ENCODE measurements at places on chromosomes 16 and 17. TPM values are rescaled to one million over a fixed set of nuclear protein-coding genes. Genes with fewer than 3 reads are reported as not detected.

DNA sequence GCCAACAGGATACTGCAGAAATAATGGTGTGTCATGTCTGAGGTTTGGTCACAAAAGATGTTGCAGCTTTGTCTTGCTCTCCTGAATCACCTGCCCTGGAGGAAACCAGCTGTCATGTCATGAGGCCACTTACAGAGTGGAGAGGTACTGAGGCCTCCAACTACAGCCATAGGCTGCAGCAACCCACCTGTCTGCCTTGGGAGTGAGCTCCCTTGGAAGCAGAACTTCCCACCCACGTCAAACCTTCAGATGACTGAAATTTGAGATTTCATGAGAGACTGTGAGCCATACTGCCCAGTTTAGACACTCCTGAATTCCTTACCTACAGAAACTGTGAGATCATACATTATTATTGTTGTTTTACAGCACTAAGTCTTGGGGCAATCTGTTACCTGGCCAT is 475.9 kb downstream of the HS3ST3B1 start:
- H3K4me1 ChIP-seq: no peaks in the 10 kb centered on the region
- no peak overlapping the region for H3K27ac ChIP-seq
- H3K27me3 ChIP-seq: no peaks in the 10 kb centered on the region

- H3K27me3 ChIP-seq: no peaks in the 10 kb centered on the region
- no peak for DNase-seq
- H3K4me3 ChIP-seq: no peak overlapping the region
- H3K36me3 ChIP-seq: no peaks in the 10 kb centered on the region
- peaks cover 4% of the 10 kb centered on the region for H3K4me1 ChIP-seq
- no peak overlapping the region for H3K27ac ChIP-seq
Observed at GRCh38 chr16:88956546-88957432, 20.2 kb downstream of the CBFA2T3 start.

DNA sequence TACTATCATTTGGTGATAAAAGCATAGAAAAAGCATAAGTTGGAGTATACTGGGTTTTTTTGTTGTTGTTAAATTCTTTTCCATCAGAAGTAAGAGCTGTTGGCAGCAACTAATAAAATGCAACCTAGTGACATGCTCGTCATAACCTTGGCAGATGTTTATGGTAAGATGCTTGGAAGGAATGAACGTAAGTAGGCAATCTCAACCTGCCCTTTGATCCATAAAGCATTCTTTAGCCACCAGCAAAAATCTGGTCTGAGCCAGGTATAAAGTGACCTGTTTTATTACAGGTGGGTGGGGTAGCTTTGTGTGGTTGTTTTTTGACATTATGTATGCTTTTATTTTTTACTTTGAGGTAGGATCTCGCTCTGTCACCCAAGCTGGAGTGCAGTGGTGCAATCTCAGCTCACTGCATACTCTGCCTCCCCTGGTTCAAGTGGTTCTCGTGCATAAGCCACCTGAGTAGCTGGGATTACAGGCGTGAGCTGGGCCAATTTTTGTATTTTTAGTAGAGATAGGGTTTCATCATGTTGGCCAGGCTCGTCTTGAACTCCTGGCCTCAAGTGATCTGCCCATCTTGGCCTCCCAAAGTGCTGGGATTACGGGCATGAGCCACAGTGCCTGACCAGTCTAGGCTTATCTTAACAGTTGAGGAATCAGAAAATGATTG is 22.0 kb downstream of the WSB1 start:
- H3K27ac ChIP-seq: peak overlapping the region; percentile 84
- H3K4me1 ChIP-seq: peaks cover 56% of the 10 kb centered on the region
- no peak overlapping the region for H3K4me3 ChIP-seq
- H3K36me3 ChIP-seq: peaks cover 59% of the 10 kb centered on the region
- DNase-seq: peak; percentile 17

DNA sequence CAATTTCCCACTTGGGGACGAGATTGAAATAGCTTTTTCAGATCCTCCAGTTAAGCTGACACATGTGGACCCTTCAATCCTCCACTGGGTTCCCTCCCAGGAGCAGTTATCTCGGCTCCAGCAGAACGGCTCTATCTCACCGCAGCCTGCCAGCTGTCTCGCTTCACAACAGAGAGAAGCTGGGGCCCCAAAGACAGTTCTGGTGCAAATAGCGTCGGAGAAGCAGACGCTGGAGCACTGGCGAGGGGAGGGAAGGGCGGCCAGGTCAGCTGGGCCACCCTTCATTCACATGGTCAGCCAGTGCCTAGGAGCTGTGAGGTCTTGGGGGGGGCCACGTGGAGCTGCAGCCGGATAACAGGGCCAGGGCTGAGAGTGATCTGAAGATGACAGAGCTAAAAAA is 141.3 kb upstream of the SDK2 start:
- DNase-seq: no peak
- H3K4me3 ChIP-seq: no peak overlapping the region
- H3K27ac ChIP-seq: no peak overlapping the region
- H3K36me3 ChIP-seq: no peaks in the 10 kb centered on the region
- peaks cover 75% of the 10 kb centered on the region for H3K27me3 ChIP-seq
- H3K4me1 ChIP-seq: peaks cover 6% of the 10 kb centered on the region

RNF213 gene
- total RNA-seq: 83.5 TPM

MPO gene
- total RNA-seq: not detected

DNA sequence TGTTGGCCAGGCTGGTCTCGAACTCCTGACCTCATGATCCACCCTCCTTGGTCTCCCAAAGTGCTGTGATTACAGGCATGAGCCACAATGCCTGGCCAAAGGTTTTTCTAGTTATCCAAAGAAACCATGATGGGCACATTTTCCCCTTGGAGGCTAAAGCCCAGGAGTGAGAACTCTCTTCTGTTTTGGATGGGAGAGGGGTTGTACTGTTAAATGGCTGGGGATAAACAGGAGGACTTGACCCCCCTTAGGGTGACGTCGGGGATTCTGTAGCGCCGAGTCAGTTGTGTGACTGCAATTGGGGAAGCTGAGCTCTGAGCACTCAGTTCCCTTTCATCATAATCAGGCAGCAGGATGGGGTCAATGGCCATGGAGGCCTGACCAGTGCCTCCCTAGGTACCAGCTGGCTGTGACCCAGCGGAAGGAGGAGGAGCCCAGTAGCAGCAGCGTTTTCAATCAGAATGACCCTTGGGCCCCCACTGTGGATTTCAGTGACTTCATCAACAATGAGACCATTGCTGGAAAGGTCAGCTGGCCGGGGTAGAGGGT is 4.1 kb downstream of the AOC3 start:
- H3K4me3 ChIP-seq: peak overlapping the region; percentile 69
- no peak for DNase-seq
- H3K27me3 ChIP-seq: no peaks in the 10 kb centered on the region
- peaks cover 31% of the 10 kb centered on the region for H3K36me3 ChIP-seq
- H3K4me1 ChIP-seq: peaks cover 55% of the 10 kb centered on the region

GRCh38 chr16:11696266-11697012 is 28.2 kb downstream of the SNN start:
- H3K36me3 ChIP-seq: peaks cover 71% of the 10 kb centered on the region
- DNase-seq: no peak
- no peaks in the 10 kb centered on the region for H3K27me3 ChIP-seq
- H3K4me1 ChIP-seq: no peaks in the 10 kb centered on the region

DNA sequence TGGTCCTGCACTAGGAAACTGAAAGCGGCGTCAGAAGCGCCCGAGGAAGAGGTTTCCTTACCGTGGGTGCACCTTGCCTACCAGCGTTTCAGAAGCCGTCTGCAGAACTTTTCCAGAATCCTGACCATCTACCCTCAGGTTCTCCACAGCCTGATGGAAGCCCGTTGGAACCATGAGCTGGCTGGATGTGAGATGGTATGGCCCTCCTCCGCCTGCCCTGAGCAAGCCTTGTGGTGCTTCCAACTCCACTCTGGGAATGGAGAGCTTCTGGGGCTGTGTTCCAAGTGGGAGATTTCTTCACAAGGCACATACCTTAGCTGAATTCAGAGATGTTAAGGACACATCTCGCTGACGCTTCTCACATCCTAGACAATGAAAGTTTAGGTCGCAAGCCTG is 51.8 kb upstream of the ENDOV start:
- DNase-seq: no peak
- no peak overlapping the region for H3K27ac ChIP-seq
- H3K27me3 ChIP-seq: no peaks in the 10 kb centered on the region
- H3K4me3 ChIP-seq: no peak overlapping the region
- H3K36me3 ChIP-seq: peaks cover 98% of the 10 kb centered on the region

GRCh38 chr17:74758848-74759168 is 10.4 kb downstream of the NHERF1 start:
- H3K36me3 ChIP-seq: peaks cover 4% of the 10 kb centered on the region
- H3K4me3 ChIP-seq: no peak overlapping the region
- peak overlapping the region; percentile 22 for H3K27ac ChIP-seq
- peaks cover 45% of the 10 kb centered on the region for H3K4me1 ChIP-seq
- H3K27me3 ChIP-seq: no peaks in the 10 kb centered on the region

MYLK3 gene
- total RNA-seq: 0.45 TPM

KPNA2 gene
- 11.2 TPM for total RNA-seq

GRCh38 chr16:65667011-65667578 is 545.2 kb upstream of the CDH11 start:
- H3K4me3 ChIP-seq: no peak overlapping the region
- DNase-seq: no peak
- H3K27ac ChIP-seq: no peak overlapping the region
- H3K4me1 ChIP-seq: no peaks in the 10 kb centered on the region

DNA sequence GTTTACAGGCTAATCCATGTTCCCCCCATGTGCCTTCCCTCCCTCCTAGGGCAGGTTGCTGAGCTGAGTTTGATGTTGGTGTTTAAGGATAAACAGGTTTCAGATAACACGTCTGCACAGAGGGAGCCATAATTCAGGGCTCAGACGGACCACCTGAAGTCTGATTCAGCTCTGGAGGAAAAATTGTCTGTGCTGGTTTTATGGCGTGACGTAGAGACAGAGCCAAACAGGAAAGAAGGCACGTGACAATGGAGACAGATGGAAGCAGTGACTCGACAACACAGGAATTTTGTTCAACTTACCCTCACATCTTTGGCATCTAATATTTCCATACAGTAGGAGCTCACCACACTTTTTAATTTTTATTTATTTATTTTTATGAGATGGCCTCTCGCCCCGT is 10.7 kb upstream of the USP10 start:
- H3K27me3 ChIP-seq: no peaks in the 10 kb centered on the region
- no peak overlapping the region for H3K4me3 ChIP-seq
- DNase-seq: no peak
- H3K36me3 ChIP-seq: no peaks in the 10 kb centered on the region
- H3K4me1 ChIP-seq: no peaks in the 10 kb centered on the region

DNA sequence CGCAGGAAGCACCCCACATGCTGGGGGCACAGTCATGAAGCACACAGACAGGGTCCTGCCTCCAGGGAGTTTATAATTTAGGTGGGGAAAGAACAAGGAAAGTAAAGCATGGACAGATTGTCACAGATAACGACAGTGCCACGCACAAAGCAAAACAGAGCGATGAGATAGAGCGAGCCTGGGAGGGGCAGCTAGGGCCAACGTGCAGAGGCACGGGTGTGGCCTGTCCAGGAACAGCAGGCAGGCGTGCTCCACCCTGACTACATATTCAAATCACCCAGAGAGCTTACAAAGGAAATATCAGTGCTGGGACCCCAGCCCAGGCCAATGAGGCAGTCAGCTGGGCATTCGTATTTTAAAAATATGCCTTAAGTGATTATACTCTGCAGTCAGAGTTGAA is 16.8 kb downstream of the LGALS9 start:
- H3K27me3 ChIP-seq: no peaks in the 10 kb centered on the region
- H3K36me3 ChIP-seq: no peaks in the 10 kb centered on the region
- no peak for DNase-seq
- no peak overlapping the region for H3K4me3 ChIP-seq
- no peak overlapping the region for H3K27ac ChIP-seq

DNA sequence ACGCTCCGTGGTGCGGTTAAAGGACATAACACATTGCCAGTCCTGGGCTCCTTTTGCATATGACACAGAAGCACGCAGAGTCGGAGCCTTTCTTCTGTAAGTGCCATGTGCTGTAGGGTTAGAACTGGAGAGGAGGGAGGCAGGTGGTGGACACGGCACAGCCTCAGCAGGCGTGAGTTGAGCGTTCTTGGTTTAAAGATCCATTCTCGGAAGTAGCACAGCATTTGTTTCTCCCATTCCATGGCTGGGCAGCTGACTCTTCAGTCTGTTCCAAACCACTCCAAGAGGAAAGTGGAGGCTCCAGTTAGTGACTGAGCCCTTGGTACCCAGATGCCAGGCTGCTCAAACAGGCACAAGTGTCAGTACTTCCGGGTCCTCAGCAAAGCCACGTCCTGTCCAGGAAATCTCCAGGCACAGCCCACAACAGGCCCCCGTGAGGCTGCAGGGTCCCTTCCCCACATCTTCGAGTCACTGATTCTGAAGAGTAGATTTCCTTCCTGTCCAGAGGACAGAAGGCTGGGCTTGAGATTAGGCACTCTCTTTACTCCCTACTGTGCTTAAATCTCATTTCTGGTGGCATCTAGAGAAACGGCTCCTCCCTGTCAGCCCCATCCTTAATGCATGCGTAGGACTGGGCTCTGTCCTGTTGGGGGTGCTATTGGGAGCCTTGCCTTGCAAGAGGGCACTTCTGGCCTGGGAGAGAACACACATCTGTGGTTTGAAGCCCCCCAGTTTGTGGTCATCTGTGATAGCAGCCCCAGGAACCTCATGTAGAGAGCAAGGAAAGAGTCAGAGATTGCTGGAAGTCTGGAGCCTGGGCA is 39.6 kb upstream of the NAT9 start:
- H3K4me1 ChIP-seq: peaks cover 10% of the 10 kb centered on the region
- no peaks in the 10 kb centered on the region for H3K27me3 ChIP-seq
- no peak overlapping the region for H3K4me3 ChIP-seq

DNA sequence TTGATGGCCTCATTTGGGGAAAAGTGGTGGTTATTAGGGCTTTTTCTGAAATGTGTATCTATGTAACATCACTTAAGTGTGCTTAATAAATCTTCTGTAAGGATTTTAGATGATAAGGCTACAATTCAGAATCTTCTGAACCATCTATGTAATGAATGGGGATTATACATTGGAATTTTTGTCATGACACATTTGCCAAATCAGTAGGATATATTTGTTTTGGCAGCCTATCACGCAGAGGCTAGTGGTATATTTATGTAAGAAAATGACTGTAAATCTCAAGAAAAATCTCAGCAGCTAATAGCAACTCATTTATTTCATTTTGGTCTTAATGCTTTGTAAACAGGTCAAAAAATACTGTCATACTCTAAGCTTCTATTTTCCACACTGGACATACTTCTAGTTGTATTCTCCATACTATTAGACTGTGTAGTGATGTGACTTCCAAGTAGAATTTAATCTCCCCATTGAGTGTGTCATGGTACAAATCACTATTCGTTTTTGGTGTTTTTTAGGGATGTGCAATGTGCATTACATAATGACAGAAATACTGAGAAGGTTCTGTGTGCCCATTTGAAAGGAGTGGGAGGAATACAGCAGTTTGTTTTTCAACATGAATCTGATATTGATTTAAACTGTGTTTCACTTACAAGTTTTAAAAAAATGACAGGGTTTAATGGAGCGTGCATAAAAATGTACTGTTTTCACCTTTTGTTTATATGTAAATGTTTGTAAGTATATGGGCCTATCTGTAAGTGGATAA is 29.2 kb downstream of the CLUH start:
- peaks cover 12% of the 10 kb centered on the region for H3K4me1 ChIP-seq
- H3K4me3 ChIP-seq: no peak overlapping the region
- no peaks in the 10 kb centered on the region for H3K27me3 ChIP-seq
